Activated T-cell treated with anti-CD3 and anti-CD28 coated beads, Interleukin-2, amount 50 U/mL, for 1 hour (primary cell): ENCODE measurements at places on chromosomes 3 and 15.

- no peak for DNase-seq
Observed at GRCh38 chr15:91870876-91871537, 17.5 kb downstream of the SLCO3A1 start.

DNA sequence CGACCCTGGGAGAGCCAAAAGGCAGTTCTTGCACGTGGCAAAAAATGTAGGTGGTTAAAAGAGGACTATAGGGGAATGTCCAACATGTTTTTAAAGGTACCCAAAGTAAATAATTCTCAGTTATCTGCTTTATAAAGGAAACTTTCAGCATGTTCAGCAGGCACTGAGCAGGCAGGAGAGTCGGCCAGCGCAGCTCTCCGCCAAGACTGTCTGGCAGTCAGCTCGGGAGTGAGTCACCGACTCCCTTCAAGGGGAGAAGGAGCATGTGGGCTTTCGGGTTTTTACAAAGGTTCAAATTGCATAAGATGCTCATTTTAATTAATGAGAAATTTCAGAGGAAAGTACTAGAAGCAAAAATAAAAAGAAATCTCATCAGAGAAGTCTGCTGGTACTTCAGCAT is 7.0 kb downstream of the GABRA5 start:
- no peak for DNase-seq

- DNase-seq = no peak
Observed at GRCh38 chr3:128794067-128794768, 68.2 kb downstream of the RAB7A start.

- DNase-seq = no peak
Observed at GRCh38 chr15:91694131-91694830, 159.2 kb upstream of the SLCO3A1 start.

GRCh38 chr3:37904601-37905000 is 42.9 kb downstream of the CTDSPL start:
- DNase-seq = no peak

DNA sequence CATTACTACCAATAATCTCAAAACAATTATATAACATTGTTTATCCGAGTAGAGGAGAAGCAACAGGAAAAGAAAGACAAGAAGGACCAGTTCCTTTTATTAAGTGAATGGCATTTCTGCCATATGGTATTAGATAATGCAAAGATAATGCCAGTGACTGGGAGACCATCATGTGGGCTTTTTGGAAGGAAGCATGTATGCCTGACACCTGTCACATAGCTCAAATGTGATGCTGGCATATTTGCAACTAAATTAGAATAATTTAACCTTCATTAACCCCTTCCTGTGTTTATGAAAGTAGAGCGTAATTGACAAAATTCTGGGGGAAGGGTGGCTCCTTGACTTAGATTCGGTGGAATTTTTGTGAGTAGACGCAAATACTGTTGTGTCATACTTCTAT is 733.0 kb downstream of the TUSC7 start:
- DNase-seq = no peak

DNA sequence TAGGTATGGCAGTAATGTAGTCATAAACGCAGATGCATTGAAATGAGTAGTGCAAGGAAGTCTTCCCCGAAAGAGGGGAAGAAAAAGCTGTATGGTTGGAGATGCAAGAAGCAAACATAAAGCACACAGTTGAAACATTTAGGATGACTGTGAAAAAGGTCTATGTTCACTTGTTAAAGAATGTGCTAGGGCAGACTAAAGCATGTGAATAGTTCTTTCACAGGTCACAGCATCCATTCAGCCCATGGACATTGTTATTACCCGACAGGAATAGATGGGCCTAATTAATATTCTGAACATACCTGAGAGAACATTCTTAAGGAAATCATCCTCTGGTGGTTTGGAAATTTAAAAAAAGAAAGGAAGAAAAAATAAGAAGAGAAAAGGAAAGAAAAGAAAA is 595.2 kb downstream of the ZIC1 start:
- no peak for DNase-seq

DNA sequence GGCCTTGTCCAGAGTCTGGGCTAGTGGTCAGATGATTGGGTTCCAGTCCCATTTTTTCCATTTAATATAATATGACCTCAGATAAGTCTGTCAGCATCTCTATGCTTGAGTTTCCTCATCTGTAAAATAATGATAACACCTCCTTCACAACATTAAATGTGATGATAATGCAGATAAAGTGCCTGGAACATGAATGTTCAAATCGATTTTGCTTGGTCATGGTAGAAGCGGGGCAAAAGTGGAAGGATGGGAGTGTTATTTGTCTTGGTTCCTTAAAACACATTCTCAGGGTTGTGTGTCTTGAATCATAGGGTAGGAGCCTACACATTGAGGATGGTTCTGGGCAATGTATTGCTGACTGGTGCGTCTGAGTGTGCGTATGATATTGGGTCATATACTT is 16.9 kb downstream of the ARIH2 start:
- DNase-seq = no peak

- DNase-seq = no peak
Observed at GRCh38 chr3:98839846-98840245, 61.6 kb downstream of the DCBLD2 start.

DNA sequence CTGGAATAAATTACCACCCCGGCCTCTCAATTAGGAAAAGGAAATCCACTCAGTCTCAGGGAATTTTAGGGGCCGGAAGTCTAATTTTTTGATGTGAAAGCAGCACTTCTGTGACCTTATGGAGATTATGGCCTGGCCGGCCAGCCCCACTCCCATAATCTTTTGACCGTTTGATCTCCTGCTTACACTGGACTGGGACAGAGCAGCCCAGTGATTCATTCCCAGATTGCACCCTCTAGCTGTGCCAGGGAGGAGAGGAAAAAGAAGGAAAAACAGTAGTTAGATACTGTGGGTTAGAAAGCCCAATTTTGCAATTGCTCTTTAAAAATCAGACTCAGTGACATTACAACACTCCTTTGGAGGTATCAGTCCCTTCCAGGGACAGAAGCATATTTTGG is 32.4 kb downstream of the GJD2 start:
- no peak for DNase-seq

DNA sequence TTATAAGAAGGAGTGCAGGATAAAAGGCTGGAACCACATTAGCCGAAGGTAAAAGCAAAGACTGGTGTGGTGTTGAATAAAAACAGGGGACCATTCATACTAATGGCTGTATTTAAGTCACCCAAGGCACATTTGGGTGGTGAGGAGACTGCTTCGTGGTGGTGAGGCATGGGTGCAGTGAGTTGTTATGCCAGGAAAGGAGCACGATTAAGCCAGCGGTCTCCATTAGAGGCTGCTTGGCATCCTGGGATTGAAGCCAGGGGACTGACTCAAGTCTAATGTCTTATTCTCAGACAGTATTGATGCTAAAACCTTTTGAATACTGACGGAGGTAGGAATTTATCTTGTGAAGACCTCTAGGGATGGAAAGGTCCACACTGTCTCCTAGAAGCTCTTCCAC is 21.9 kb downstream of the FEM1B start:
- DNase-seq = no peak

- DNase-seq = no peak
Observed at GRCh38 chr3:44125246-44125645, 116.4 kb upstream of the TOPAZ1 start.

- no peak for DNase-seq
Observed at GRCh38 chr3:158617982-158618875, 26.1 kb upstream of the GFM1 start.

DNA sequence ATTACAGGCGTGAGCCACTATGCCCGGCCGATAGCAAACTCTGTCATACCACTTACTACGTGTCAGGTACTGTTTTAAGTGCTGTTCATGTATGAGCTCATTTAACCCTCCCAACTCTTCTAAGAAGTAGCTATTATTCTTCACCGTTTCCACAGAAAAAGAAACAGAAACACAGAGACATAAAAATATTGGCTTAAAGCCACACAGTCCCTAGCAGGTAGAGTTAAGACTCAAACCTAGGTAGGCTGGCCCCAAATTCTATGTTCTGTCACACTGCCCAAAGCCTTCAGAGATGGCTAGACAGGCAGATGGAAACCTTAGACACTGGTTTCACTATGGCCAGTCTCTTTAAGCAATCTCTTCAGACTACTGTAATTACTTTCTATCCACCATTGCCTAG is 149.8 kb upstream of the KCNMB2 start:
- no peak for DNase-seq
